NCI-H1930 (cell line): ENCODE measurements at places on chromosomes 16 and 17.

DNA sequence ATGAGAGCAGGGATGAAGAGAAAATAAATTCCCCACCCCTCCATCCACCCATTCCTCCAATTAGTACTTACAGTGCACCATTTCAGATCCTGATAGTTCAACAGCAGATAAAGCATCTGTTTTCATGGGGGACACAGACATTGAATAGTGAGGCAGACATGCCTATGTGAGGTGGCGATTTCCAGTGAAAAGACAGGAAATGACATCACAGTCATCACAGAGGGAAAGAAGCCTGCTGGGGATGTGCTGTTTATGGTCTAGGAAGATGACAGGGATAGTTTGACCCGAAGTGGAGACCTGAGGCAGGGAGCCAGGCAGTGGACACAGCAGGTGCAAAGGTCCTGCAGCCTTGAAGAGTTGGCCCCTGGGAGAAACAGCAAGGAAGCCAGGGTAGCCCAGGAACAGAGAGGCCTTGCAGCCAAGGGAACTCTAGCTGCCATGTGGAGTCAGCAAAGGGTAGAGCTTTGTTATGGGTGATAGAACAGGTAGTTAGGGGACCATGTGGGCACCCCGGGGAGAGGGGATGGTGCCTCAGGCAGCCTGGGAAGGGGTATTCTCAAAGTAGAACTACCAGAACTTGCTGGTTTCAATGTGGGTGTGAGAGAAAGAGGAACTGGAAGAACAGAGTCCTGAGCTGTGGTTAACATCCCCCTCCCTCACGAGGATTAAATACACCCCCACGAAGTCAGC, 256.6 kb downstream of the CPPED1 start:
- no peak for DNase-seq

- DNase-seq, result no peak
Observed at GRCh38 chr17:81832608-81833159, 407 bp downstream of the MCRIP1 start.

GRCh38 chr17:29524692-29525091, 42.1 kb downstream of the ABHD15 start:
- DNase-seq, result no peak

GRCh38 chr17:47701608-47702007, 7.6 kb downstream of the TBKBP1 start:
- no peak for DNase-seq

GRCh38 chr17:1108478-1108764, 71.4 kb downstream of the ABR start:
- DNase-seq, result no peak
